Mesothelial cell of epicardium (in vitro differentiated cells): ENCODE measurements at places on chromosomes 6 and 20.

DNA sequence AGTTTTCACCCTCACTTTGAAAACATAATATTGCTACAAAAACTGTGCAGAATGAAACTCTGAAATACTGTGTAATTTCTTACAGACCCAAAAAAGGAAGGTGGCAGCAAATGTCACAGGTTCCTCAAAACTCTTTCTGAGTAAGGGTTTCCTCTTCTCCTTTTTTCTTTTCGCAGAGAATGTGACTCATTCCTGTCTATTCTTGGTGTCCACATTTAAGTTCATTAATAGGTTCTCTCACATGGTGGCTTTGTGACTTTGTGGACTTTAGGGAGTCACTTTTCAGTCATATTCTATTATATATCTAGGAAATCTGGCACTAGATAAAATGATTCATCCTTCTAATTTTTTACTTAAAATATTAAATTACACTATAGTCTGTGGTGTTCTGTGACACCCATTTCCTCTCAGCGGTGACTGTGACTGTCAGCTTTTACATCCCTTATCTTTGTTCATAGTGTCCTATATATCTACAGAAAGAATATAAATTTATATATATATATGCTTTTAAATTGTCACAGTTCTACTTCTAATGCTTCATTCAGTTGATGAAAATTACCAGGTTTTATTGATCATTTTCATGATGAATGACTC lies 126.8 kb upstream of the HCRTR2 start:
- no peaks in the 10 kb centered on the region for H3K27me3 ChIP-seq
- no peak overlapping the region for H3K4me3 ChIP-seq
- peaks cover 8% of the 10 kb centered on the region for H3K4me1 ChIP-seq
- no peak for DNase-seq

DNA sequence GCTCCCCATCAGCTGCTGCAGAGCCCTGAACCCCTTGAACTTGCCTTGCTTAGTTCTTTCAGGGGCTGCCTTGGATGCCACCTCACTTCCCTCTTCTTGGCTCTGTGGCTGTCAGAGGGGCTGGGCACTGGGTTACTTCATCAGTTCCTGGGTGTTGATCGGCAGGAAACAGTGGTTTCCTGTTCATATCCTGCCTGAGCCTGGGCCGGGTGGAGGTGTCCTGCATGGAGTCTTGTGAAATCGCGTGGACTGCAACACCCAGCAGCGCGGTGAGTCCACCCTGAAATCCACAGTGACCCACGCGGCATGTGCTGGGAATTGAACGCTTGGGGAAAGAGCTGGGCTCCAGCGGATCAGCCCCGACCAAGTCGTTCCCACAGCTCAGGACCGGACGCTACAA lies 97.5 kb downstream of the CDH26 start:
- H3K4me3 ChIP-seq: no peak overlapping the region
- H3K36me3 ChIP-seq: no peaks in the 10 kb centered on the region
- no peak overlapping the region for H3K27ac ChIP-seq
- peaks cover 36% of the 10 kb centered on the region for H3K27me3 ChIP-seq
- no peak for DNase-seq
- peaks cover 12% of the 10 kb centered on the region for H3K4me1 ChIP-seq

DNA sequence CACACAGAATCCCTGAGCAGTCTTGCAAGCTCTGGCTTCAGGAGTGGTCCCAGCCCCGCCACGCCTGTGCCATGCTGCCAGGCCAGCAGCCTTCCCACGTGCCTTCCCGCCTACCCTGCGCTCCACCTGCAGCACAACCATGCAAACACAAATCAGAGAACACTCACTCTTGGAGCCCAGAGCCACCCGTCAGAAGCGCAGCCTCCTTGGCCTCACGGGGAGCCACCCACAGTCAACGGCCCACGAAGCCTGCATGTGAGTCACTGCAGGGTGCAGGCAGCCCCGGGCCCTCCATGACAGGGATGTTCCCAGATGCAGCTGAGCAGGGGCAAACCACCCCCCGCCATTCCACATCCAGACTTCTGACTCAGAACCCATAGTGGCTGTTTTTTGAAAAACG lies 217.0 kb downstream of the DLL1 start:
- H3K27ac ChIP-seq: no peak overlapping the region
- H3K4me3 ChIP-seq: no peak overlapping the region

- H3K27ac ChIP-seq: no peak overlapping the region
- no peaks in the 10 kb centered on the region for H3K27me3 ChIP-seq
- H3K36me3 ChIP-seq: no peaks in the 10 kb centered on the region
- no peaks in the 10 kb centered on the region for H3K4me1 ChIP-seq
- DNase-seq: no peak
- H3K4me3 ChIP-seq: no peak overlapping the region
Observed at GRCh38 chr6:79149884-79150283, 71.8 kb upstream of the PHIP start.

- H3K36me3 ChIP-seq: no peaks in the 10 kb centered on the region
- peaks cover 7% of the 10 kb centered on the region for H3K27me3 ChIP-seq
- no peak overlapping the region for H3K27ac ChIP-seq
- DNase-seq: no peak
Observed at GRCh38 chr6:97000138-97000537, 75.6 kb downstream of the KLHL32 start.

DNA sequence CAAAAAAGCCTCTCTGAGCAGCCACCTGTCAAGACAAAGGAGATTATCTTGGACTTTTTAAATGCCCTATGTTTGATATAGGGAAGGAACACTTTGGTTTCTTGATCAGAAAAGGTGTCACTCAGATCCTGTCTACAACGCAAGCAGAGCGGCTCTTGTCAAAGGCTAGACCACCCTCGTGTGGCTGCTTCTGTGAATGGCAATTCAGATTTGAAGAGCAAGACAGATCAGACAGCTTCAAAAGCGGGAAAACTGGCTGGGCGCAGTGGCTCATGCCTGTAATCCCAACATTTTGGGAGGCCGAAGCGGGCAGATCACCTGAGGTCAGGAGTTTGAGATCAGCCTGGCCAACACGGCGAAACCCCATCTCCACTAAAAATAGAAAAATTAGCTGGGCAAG lies 10.1 kb upstream of the NXT1 start:
- H3K27ac ChIP-seq: no peak overlapping the region
- peaks cover 6% of the 10 kb centered on the region for H3K27me3 ChIP-seq
- H3K4me3 ChIP-seq: no peak overlapping the region
- no peak for DNase-seq

DNA sequence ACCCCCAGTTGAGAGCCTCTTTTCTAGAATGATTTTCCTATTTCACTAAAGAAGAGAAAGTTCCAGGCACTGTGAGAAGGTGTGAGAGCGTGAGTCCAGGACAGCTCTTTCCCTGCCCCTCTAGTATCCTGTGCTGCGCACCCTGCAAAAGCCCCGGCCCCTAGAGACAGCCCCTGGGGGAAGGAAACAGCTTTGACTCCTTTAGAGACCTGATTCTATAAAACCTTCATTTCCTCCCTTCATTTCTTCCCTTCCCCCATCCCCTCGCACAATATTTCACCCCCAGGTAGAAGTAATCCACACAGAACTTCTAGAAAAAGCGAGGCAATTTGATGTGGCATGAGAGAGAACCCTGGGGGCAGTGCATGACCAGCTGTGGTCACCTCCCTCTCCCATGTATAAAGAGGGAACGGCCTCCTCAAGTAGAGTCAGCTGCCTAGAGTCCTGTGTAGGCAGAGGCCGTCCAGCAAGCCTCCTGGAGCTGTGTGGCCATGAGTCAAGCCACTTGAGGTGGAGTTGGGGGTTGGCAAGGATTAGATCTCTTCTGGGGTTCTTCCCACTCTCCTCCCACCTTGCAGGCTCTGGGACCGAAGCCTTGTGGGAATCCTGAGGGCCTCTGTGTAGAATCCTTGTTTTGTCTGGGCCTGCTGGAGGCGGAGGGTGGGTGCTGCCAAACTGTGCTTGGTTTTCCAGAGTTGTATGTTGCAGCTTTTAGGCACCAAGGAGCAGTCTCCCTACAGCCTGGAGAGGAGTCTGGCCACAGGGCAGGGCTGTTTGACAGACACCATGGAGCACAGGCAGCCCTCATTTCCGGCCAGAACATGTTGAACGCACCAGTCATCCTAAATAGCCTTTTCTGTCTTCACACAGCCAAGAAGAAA lies 41.7 kb downstream of the CHMP4B start:
- H3K4me1 ChIP-seq: no peaks in the 10 kb centered on the region
- H3K27me3 ChIP-seq: no peaks in the 10 kb centered on the region
- no peak overlapping the region for H3K4me3 ChIP-seq

DNA sequence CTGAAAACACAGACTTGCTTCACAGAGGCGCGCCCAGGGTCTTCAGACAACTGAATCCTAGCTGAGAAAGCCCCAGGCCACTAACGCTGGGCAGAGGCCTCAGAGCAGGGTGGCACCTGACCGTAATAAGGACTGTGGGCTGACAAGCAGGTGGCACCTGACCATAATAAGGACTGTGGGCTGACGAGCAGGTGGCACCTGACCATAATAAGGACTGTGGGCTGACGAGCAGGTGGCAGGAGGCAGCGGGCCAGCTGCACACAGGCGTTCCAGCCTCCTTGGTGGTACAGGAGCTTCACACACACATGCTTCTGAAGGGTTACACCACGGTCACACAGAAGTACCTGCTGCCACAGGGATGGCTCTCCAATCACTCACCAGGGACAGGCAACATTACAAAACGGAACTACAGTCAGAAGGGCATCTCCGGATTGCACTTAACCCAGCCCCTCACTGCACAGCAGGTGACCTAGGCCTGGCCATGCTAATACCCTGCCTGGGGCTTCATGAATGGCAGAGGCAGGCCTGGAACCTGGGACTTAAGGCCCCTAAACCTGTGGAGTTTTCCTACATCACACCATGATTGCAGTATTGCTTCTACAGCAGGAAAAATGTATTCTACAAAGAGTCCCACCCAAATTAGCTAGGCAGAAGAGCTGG lies 50.8 kb downstream of the PSMG4 start:
- no peak overlapping the region for H3K4me3 ChIP-seq
- H3K27me3 ChIP-seq: no peaks in the 10 kb centered on the region
- DNase-seq: no peak
- H3K36me3 ChIP-seq: peaks cover 14% of the 10 kb centered on the region
- no peaks in the 10 kb centered on the region for H3K4me1 ChIP-seq

GRCh38 chr6:122734529-122735395 lies 44.8 kb upstream of the FABP7 start:
- no peak overlapping the region for H3K4me3 ChIP-seq
- no peaks in the 10 kb centered on the region for H3K27me3 ChIP-seq
- DNase-seq: no peak
- peak overlapping the region; percentile 86 for H3K27ac ChIP-seq

DNA sequence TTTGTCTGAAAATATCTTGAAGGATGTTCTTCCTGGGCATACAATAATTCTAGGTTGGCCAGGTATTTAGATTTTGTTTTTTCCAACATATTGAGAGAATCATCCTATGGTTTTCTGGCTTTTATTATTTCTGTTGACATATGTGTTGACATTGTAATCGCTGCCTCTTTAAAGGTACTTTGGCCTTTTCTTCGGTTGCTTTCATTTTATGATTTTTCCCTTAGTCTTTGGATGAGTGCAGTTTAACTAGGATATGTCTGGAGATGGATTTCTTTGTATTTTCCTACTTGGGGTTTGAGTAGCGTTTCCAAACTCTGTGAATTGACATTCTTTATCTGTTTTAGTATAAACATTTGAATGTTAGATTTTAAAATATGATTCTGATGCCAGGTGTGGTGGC lies 11.5 kb downstream of the SERPINB1 start:
- H3K27me3 ChIP-seq: no peaks in the 10 kb centered on the region
- peaks cover 19% of the 10 kb centered on the region for H3K36me3 ChIP-seq
- no peak overlapping the region for H3K4me3 ChIP-seq
- DNase-seq: no peak
- peaks cover 2% of the 10 kb centered on the region for H3K4me1 ChIP-seq

- H3K27me3 ChIP-seq: no peaks in the 10 kb centered on the region
- H3K4me3 ChIP-seq: no peak overlapping the region
- no peaks in the 10 kb centered on the region for H3K4me1 ChIP-seq
- H3K36me3 ChIP-seq: no peaks in the 10 kb centered on the region
Observed at GRCh38 chr20:18686696-18687095, 98.8 kb downstream of the DTD1 start.

DNA sequence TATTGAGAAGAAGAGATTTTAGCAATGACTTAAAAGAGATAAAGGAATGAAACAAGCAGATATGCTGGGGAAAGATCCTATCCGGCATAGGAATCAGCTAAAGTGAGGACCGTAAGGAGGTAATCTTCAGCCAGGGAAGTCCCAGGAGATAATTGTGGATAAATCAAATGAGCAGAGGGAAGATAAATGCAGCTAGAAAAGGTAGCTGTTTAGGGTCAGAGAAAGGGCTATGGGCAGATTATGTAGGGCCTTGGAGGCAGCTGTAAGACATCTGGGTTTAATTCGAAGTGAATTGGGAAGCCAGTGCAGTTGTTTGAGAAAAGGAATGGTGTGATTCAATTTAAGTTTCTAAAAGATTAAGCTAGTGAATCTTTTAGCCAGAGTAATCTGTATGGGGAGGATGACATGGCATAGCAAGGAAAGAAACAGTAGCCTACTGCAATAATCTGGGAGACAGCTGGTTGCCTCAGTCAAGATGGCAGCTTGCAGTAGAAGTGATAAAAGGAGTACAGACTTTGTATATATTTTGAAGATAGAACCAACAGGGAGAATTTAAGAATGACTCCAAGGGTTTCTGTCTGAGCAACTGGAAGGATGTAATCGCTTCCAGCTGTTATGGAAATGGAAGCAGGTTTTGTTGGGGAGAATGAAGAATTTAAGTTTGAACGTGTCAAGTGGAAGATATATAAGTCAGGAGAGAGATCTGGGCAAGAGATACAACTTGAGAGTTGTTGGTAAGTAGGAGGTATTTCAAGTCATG lies 552.3 kb upstream of the FLRT3 start:
- no peak overlapping the region for H3K4me3 ChIP-seq
- no peaks in the 10 kb centered on the region for H3K27me3 ChIP-seq
- peaks cover 21% of the 10 kb centered on the region for H3K4me1 ChIP-seq

DNA sequence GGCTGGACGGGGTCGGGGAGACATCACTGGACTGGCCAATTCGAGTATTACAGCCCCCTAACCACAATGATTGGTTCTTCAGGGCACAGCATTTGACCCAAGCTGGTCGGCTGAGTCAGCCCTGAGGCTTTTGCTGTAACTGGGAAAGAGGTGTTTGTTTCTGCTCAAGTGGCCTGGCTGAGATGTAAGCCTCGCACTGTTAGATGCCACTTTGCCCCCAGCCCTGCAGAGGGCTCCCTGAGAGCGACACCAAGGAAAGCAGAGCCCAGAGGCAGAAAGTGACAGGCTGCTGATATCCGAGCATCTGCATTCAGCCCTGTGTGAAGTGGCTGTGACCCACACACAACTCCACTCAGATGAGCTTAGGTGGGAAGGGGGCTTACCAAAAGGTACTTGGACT lies 19.4 kb downstream of the ERGIC3 start:
- H3K4me3 ChIP-seq: no peak overlapping the region
- no peak overlapping the region for H3K27ac ChIP-seq
- no peaks in the 10 kb centered on the region for H3K27me3 ChIP-seq
- H3K36me3 ChIP-seq: peaks cover 15% of the 10 kb centered on the region
- DNase-seq: no peak

- H3K27ac ChIP-seq: peak overlapping the region; percentile 7
- peaks cover 31% of the 10 kb centered on the region for H3K4me1 ChIP-seq
- no peak for DNase-seq
- H3K27me3 ChIP-seq: peaks cover 24% of the 10 kb centered on the region
- no peak overlapping the region for H3K4me3 ChIP-seq
- no peaks in the 10 kb centered on the region for H3K36me3 ChIP-seq
Observed at GRCh38 chr6:14513496-14514393, 396.2 kb downstream of the CD83 start.
